ENCODE measurements at places on chromosomes 6 and 20.

GRCh38 chr6:25008707-25009392, 73.1 kb upstream of the RIPOR2 start:
- no peak for DNase-seq

- no peak for DNase-seq
Measured at GRCh38 chr6:4677011-4677750, 99.0 kb upstream of the CDYL start.

- no peak for DNase-seq
Measured at GRCh38 chr6:101597693-101598092, 204.2 kb downstream of the GRIK2 start.

- DNase-seq = no peak
Measured at GRCh38 chr6:148612043-148612442, 134.8 kb upstream of the UST start.

- peak; percentile 80 for DNase-seq
Measured at GRCh38 chr6:32700391-32701040, 34.1 kb upstream of the HLA-DQB1 start.

- no peak for DNase-seq
Measured at GRCh38 chr20:32681175-32682084, 7.7 kb upstream of the C20orf203 start.
